ENCODE measurements at places on chromosomes 12 and 14.

DNA sequence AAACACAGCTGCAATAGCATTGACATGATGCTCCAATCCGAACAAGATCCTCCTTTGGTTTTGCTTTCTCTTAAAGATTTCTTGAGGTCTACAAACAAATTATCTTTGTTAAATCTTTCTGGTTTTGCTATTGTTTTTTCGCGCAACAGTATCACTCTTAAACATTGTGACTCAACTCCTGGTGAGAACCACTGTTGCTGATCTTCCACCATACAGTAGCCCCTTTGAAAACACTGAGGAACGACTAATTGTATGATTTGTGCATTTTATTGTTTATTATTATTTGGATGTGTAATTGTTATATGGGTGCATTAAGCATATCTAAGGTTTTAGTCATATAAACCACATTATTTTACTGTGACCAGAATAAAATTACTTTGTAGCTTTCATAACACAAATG lies 282.8 kb downstream of the EGLN3 start:
- no peak for DNase-seq

DNA sequence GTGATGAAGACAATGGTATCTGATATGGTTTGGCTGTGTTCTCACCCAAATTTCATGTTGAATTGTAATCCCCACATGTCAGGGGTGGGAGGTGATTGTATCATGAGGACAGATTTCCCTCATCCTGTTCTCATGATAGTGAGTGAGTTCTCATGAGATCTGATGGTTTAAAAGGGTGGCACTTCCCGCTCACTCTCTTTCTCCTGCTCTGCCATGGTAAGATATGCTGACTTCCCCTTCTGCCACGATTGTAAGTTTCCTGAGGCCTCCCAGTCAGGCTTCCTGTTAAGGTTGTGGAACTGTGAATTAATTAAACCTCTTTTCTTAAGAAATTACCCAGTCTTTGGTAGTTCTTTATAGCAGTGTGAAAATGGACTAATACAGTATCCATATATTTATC lies 25.6 kb upstream of the PTHLH start:
- DNase-seq: no peak

DNA sequence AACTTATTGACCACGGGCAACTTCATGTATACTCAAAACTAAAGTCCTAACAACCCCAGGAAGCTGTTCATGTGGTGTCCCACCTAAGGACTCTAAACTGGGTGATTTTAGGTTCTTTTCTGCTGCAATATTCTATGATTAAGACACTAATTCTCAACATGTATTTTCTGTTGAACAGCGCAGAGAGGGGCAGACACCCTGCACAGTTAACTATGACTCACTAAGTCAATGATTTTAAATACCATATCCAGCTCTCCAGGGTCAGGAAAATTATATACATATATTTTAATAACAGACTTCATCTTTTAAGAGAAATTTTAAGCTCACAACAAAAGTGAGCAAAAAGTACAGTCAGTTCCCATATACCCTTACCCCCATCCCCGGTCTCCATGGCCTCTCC lies 85.0 kb downstream of the FOXN3 start:
- DNase-seq: no peak

DNA sequence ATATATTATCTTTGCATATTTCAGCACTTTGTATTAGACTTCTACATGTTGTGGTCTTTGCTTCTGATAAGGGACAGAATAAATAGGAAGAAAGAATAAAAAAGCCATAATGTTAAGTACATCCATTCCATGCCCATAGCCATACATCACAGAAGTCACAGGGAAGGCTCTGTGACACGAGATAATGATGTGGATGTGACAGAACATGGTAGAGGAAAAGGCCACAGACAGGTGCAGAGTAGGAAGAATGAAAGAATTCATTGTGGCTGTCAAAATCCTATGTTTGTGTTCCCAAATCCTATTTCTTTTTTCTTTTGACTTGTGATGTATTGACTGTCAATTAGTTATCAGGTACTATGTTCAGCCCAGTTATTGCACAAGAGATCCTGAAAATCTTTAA lies 38.4 kb downstream of the BICD1 start:
- no peak for DNase-seq

DNA sequence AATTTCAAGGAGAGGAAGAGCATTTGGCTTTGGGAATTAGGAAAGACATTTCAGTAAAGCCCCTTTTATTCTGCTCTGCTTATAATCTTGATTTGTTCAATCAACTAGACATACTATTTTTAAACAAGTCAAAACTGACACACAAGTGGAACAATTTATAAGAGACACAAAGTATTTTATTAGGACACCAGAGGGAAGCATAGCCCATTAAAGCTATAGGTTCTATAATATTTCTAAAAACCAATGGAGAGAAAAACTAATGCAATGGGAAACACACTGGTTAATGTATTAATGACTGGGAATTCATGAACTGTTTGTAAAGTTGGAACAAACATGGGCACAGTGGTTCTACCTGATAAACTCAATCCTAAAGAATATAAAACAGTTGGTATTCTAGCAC lies 15.3 kb upstream of the CERS5 start:
- no peak for DNase-seq

Data from eye (tissue), 1 donor.